ENCODE measurements at places on chromosomes 4 and X.

DNA sequence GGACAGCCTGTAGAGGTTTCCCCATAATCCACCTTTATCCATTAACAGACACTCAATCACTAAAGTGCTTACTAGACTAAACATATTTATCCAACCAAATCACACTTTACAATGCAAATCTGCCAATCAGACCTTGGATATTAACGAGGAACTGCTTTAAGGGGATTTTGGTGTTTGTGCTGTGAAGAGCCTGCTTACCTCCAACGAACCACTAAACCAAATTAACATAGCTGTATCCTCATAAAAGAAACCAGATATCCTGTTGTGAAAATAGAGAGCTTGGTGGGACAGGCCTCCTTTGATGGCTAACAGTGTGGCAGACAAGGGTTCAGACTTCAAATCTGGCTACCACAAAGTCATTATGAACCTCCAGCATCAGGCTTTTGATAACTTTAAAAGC, 252.6 kb upstream of the HAND2 start:
- no peak for DNase-seq

DNA sequence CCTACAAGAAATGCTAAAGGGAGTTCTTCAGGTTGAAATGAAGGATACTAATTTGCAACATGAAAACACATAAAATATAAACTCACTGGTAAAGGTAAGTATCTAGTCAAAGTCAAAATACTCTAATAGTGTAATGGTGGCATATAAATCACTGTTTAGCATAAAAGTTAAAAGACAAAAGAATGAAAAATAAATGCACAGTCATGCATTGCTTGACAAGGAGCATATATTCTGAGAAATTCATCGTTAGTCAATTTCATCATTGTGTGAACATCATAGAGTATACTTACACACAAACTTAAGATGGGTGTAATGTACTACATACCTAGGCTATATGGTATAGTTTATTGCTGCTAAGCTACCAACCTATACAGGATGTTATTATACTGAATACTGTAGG, 194.4 kb upstream of the PDE5A start:
- DNase-seq: no peak

- DNase-seq: no peak
These were observed 1.4 kb downstream of the NKX6-1 start for GRCh38 chr4:84497504-84498202.

DNA sequence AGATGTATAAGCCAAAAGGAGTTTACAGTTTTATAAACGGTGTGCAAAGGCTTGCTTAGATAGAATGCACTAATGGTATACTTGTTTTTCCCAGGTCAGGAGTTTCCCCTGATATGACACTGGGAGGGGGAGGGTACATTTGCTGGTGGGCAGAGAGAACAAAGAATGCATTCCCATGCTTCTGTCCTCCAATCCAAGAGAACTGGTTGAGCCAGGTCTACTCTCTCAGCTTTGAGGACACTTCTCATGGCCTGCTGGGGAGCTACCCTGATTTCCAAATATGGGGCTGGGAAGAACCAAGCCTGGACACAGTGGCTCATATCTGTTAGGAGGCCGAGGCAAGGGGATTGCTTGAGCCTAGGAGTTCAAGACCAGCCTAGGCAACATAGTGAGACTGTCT, 3.3 kb upstream of the GPC4 start:
- no peak for DNase-seq

DNA sequence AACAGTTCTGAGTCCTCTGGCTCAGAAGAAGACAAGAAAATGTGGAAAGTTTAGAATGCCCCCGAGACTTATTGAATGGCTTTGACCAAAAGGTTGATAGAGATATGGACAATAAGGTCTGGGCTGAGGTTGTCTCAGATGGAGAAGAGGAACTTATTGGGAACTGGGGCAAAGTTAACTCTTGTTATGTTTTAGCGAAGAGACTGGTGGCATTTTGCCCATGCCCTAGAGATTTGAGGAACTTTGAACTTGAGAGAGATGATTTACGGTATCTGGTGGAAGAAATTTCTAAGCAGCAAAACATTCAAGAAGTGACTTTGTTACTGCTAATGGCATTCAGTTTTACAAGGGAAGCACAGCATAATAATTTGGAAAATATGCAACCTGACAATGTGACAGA, 1549.3 kb upstream of the ADGRL3 start:
- DNase-seq: no peak

DNA sequence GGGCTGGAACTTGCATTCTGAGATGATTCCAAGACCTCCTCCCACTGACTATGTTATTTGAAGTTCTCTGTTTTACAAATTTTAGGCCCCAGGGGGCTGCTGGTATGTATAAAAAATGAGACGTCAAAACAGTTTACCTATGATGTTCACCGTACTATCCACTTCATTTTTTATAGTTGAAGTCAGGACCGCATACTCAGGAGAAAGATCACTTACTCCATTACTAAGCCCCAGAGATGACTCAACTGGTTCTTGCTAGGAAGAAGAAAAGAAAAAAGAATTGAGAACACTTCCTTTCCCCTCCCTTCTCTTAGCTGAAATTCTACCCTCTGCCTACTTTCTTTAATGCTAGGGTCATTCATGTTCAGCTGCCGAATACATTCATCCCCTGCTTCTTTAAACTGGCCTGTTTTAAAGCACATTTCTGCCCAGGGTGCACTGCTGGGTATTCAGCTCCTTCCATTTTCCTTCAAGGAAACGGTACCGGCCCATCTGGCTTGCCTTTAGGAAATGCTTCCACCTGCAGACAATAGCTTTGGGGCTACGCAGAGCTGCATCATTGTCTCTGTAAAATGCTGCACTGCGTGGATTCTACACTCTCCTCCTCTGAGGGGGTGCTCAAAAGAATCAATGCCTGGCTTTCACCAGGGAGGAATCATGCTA, 66.2 kb downstream of the IRF2 start:
- no peak for DNase-seq

DNA sequence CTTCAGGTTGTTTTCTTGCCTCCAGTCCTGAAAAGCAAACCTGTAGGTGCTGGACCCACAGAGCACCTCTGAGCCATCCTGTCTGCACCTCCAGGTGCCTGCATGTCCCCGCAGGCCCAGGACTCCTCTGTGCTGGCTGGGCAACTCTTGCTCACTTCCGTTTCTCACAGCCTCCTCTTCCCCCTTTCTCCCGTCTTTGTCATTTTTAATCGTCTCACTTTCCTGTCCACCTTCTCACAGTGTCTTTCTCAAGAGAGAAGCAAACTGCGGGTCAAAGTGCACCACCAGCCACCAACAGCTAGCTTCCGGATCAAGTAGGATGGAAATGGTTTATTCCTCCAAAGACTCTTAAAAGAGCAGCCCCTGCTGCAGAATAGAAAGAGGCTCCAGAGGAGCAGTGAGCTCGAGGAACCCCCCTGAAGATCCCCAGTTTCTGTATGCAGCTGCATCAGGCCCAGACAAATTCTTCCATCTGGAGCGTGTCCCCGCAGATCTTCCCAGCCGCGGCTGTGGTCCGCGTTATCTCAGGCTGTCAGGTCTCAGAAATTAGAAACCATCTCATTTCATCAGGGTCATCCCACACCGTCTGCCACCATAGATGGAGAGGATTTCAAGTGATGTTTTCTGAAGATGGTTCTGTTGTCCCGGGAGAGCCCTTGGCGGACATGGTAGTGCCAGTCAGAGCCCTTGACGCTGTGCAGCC, 87.7 kb downstream of the FHDC1 start:
- no peak for DNase-seq

- DNase-seq: no peak
These were observed 2326.8 kb upstream of the AGA start for GRCh38 chr4:179768996-179769395.

GRCh38 chr4:153294631-153295030, 49.9 kb upstream of the MND1 start:
- no peak for DNase-seq

GRCh38 chr4:40327340-40327739, 7.8 kb upstream of the CHRNA9 start:
- DNase-seq: no peak

DNA sequence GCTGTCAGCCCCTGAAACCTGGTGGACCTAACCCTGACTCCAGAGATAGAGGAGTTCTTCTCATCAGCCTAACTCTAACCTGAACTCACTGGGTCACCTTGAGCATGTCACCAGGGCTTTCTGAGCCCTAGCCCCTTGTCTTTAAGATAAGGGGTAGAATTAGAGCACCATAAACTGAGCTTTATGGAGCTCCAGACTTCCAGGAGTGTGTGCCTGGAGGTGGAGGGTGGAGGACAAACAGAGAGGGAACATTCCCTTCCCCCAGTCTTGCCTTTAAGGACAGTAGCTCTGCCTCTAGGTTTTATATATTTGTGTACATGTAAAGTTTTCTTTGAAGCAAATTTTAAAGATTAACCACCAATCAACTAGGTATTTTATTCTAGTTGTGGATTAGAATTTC, 83.9 kb upstream of the PACRGL start:
- no peak for DNase-seq

GRCh38 chrX:57573754-57574153, 18.1 kb upstream of the ZXDB start:
- peak; percentile 64 for DNase-seq

DNA sequence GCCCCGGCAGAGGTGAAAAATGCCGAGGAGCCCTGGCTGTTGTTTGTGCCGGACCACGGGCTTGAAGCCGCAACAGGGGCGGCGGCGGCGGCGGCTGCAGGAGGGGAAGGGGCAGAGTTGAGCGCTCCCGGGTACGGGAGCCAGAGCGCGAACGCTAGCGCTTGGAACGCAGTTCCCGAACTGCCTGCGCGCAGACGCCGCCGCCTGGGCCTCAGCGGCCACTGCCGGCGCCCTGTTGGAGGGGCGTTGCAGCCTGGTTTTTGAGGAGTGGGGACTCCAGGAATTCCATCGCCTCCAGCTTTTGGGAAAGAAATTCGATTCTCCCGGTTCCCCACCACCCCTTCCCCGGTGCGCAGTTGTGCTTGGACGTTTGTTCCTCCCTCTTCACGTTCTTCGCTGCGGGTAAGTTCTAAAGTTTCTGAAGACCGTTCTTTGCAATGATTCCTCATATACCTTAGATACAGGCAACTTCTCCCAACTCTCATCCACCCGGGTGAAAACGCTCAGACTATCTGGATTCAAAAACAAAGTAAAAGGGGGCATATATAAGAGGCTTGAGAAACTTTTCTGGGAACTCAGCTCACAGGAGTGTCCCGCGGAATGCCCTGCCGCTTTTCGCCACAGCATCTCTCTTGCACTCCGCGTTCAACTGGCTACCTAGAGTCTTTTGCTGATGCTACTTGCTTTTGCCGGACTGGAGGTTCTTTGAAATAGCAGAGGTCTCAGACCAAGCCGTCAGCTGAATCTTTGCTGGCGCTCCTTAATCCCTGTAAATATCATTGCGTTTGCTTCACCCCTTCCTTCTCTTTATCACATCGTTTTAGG, 1.0 kb downstream of the FAT4 start:
- no peak for DNase-seq

DNA sequence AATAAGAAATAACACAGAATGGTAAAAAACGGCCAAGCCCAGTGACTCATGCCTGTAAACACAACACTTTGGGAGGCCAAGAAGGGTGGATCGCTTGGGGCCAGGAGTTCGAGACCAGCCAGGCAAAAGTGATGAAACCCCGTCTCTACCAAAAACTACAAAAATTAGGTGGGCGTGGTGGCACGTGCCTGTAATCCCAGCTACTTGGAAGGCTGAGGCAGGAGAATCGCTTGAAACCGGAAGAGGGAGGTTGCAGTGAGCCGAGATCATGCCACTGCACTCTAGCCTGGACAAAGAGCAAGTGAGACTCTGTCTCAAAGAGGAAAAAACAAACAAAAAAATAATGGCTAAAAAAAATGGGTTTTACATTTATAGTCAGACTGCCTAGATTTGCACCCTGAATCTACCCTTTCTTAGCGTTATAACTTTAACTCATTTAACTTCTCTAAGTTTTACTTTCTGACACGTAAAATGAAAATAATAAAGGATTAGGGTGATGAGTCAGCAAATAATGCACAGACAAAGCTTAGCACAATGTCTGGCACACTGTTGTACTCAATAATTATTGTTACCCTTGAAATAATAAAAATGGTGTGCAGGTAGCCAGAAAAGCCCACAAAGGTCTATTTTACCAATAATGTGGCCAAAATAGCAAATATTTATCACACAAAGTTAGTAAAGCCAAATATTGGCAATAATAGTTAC, 55.0 kb downstream of the ATP11C start:
- DNase-seq: no peak

DNA sequence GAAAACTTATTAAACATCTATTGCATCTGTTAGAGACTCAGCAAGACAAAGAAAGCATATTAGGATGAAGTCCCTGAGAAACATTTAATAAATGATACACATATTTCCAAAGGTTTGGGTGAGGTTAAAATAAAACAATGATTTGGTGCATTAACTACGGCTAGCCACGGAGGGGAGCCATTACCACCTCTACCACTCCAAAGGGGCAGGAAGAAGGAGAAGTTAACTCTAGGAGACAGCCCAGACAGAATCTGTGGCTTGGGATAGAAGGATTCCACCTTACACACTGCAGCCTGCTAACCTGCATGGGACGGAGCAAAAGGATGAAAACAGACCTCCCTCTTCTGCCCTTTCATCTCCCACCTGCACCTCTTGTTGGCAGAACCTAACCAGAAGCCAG, 189.1 kb upstream of the C1QTNF7 start:
- DNase-seq: no peak

GRCh38 chr4:153408932-153409331, 57.2 kb upstream of the TMEM131L start:
- no peak for DNase-seq

- DNase-seq: no peak
These were observed 163.5 kb downstream of the MGST2 start for GRCh38 chr4:139828966-139829664.

DNA sequence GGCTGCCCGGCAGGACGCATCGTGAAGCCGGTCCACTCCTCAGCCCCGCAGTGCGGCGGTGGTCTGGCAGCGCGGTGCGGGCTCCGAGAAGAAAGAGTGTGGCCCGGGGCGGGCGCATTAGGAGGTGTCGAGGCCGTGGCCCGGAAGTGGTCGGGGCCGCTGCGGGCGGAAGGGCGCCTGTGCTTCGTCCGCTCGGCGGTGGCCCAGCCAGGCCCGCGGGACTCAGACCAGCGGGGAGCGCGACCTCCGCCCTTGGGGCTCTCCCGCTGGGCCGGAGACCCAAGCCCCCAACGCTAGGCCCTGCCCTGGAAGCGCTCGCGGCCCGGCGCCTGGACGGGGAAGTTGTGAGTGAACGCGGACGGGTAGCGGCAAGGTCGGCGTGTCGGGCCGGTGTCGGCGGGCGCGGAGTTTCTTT, 60.0 kb downstream of the HS3ST1 start:
- no peak for DNase-seq

- DNase-seq: no peak
These were observed 8.1 kb downstream of the RASL11B start for GRCh38 chr4:52870225-52870624.
